ENCODE measurements at places on chromosomes 2 and 18.

GRCh38 chr18:61333271-61333745, at the start of gene CDH20:
TSS of gene CDH20 (plus strand) at chr18:61333430.
- no peak for DNase-seq

DNA sequence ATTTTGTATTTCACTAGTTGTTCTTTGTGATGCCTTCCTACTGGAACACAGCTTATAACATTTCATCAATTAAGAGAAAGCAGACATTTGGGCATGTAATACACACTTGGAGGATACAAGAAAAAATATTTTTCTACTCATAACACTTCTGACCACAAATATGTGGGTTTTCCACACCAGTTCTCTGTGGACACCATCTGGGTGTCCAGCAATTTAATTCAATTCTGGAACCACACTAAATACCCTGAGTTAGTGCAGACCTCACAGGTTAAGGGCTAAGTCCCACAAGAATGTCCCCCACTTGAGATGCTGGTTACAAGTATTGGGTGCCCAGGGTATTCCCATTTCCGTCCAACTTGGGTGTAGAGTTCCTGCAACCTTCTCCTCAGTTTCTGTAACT, 91.1 kb upstream of the SKOR2 start:
- DNase-seq: no peak

GRCh38 chr2:46679761-46680160, 200.4 kb downstream of the TMEM247 start:
- DNase-seq: no peak

DNA sequence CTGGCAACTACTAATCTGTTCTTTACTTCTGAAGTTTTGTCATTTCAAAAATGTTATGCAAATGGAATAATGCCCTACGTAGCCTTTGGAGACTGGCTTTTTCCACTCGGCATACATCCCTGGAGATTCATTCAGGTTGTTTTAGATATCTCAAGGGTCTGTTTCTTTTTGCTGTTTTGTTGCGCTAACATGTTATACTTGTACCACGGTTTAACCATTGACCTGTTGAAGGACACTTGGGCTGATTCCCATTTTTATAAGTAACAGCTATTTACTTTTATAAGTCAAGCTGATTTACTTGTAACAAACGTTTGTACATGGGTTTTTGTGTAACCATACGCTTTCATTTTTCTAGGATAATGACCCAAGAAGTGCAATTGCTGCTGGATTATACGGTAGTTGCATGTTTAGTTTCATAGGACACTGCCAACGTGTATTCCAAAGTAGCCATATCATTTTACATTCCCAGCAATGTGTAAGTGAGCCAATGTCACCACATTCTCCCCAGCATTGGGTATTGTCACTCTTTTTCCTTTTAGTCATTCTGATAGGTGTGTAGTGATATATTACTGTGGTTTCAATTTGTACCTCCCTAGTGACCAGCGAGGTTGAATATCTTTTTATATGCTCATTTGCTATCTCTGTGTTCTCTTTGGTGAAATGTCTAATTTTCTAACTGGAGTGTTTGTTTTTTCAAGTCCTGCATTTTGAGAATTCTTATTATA, 36.5 kb upstream of the STAT4 start:
- no peak for DNase-seq

DNA sequence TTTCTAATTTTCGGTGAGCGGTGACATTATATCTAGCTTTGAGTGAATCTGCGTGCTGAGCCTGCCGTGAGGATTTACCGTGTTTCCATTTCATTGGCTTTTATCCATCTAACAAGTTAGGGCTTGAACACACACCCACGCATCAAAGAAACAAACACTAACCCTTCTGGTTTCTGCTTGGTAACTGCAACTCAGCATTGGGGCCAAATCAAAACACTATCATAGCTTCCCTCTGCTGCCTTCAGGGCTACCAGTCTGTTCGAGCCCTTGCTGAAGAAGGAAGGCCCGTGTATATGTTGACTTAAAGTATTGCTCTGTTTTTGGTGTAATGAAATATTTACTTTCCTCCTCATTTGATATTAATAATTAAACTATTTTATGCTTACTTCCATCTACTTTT, 227.2 kb downstream of the PHLPP1 start:
- DNase-seq: no peak

DNA sequence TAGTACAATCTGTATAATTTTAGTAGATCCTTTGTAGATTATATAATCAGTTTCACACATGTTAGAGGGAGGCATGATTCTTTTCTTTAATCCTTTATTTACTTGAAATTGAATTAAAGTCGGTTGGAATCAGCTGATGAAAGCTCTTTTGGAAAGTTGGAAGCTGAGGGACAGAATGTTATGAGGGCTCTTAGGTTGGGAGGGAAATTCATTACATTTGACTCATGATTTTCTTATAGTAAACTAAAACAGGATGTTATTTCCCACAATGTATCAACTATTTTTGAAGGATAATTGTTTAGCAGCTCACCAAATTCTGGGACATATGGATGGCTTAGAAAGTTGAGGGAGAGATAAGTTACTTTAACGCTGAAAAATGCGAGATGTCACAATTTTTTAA, 52.7 kb upstream of the TMEFF2 start:
- no peak for DNase-seq

- no peak for DNase-seq
These were observed 94.3 kb upstream of the KCTD1 start for GRCh38 chr18:26642440-26643348.

- DNase-seq: no peak
These were observed 11.9 kb downstream of the SDC1 start for GRCh38 chr2:20212871-20213503.
